CD14-positive monocyte (primary cell): ENCODE measurements at places on chromosomes 5 and 9. TPM values are rescaled to one million over a fixed set of nuclear protein-coding genes. Genes with fewer than 3 reads are reported as not detected.

The ZNF454 gene
- polyA plus RNA-seq = not detected

The CTXN3 gene
- polyA plus RNA-seq = not detected in 2 replicates

The UGT3A2 gene
- not detected in 2 replicates for polyA plus RNA-seq

The IFNA1 gene
- not detected in 2 replicates for polyA plus RNA-seq

The TUSC1 gene
- 0.87 TPM for polyA plus RNA-seq

The ZFP62 gene
- 4.1 TPM for polyA plus RNA-seq

The NKD2 gene
- not detected for polyA plus RNA-seq

The COL23A1 gene
- 0.19 and 0.21 TPM in 2 replicates for polyA plus RNA-seq

The TRIM7 gene
- polyA plus RNA-seq = 8.7 and 9.5 TPM in 2 replicates

The IFNE gene
- not detected for polyA plus RNA-seq

The ACOT12 gene
- polyA plus RNA-seq = not detected

The KLF9 gene
- polyA plus RNA-seq = 0.72 TPM
